ENCODE measurements at places on chromosomes 16 and 17. TPM values are rescaled to one million over a fixed set of nuclear protein-coding genes. Genes with fewer than 3 reads are reported as not detected.

The CD300LB gene
- not detected for polyA plus RNA-seq

The HBA2 gene
- not detected for polyA plus RNA-seq

DNA sequence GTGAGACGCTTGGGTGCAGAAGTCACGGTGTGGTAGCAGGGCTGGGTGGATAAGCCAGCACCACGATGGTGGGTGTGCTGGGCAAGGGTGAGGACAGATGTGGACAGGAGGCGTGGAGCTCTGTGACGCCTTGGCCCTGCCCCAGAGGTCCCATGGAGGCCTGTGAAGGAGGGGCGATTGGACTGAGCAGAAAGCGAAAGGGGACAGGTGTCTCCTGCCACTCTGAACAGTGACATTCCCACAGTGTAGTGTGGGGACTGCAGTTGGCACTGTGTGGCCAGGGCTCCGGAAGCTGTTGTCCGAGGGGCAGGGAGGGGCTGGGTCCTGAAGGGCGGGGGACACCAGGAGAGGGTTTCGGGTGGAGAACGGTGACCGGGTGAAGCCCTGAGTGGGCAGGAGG, 7.3 kb downstream of the TBC1D24 start:
- no peak for DNase-seq

GRCh38 chr16:85602402-85603202, 10.5 kb upstream of the GSE1 start:
- DNase-seq: no peak

The ZDHHC1 gene
- polyA plus RNA-seq: 1.1 TPM

The RSAD1 gene
- 25.5 TPM for polyA plus RNA-seq
